ENCODE measurements at places on chromosomes 2 and 18.

DNA sequence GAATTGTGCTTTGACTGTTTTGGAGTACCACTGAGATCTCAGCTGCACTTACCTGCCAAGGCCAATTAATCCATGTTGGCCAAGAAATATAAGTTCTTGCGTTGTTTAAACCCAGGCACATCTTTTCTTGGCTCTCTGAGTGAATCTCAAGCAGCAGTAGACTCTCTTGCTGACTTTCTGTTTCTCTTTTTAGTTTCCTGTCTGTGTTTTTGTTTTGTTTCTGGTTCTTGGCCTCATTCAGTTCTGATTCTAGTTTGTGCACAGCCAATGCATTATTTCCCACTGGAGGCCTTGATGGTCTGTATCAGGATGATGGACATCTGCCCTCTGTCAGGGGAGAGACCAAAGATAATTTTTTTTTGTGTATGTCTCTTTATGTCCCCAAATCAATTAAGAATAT lies 379.4 kb downstream of the CDH2 start:
- DNase-seq, result no peak

- no peak for DNase-seq
These were observed 45.1 kb downstream of the PROC start for GRCh38 chr2:127463155-127463991.

DNA sequence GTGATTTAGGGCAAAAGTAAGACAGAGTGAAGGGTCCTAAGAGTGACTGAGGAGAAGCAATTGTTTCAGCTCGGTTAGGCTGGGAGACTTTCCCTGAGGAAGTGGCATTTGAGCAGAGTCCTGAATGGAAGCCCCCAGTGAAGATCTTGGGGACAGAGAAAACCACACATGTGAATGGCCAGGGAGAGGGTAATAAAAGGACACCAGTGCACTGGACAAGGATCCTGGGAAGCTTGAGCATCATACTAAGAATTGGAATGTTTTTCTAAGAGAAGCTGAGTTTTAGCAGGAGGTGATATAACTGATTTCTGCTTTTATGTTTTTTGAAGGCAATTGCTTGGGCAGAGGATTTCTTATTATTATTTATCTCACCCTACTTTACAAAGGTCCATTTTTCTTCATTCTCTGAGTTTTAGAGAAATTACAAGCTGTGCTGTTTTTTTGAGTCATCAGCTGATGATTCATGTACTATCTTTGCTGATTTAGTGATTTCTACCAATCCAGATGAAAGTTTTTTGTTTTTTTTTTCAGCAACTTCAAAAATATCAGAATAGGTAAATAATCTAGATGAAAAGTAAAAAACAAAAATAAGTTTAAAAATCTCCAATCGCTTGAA lies 43.5 kb downstream of the MFSD6 start:
- no peak for DNase-seq

GRCh38 chr2:48900321-48901014 lies 144.9 kb upstream of the LHCGR start:
- DNase-seq, result no peak

DNA sequence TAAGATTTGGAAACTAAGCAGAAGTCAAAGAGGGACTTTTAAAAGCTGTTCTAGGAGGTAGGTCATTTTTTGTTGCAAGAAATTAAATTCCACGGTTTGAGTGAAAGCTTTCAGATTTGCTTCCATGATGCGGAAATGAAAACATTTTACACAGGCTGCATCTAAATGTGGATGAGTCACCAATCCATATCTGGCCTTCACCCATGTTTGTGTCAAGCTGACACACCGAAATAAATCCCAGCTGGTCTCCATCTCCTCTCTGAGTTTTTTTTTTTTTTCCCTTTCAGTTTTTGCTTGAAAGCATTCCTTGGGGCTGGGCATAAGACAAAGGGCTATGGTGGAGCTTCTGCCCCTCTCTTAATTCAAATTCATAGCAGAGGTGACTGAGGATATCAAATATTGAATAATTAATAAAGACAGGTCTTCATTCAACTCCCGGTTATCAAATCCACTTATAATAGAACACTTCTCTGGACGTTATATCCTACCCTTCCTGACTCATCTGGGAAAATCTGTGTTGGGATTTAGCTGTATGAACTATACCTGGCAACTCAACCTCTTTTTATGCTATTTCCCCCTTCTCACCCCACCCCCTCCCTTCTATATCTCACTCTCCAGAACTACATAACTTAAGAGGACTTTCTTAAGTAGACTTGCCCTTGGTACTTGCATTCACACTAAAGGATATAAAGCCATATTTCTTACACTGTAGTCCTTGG lies 558.3 kb upstream of the GCFC2 start:
- no peak for DNase-seq

DNA sequence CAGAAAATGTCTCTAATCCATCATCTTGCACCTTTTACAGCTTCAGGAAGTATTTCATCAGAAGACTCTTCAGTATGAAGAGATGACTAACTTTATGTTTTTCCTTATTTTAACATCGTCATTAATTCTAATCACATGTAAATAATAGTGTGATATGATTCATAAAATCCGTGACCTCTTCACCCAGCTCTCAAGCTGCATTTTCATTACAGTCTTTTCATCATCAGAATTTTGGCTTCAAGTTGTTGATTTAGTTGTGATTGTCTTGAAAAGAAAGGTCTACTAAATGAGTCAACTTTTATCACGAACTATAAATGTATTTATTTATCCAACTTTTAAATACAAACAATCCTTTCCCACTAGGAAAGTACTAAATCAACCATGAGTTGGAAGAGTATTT lies 410.3 kb downstream of the LRP1B start:
- no peak for DNase-seq

- no peak for DNase-seq
These were observed 4.0 kb downstream of the FAM117B start for GRCh38 chr2:202638721-202639120.

DNA sequence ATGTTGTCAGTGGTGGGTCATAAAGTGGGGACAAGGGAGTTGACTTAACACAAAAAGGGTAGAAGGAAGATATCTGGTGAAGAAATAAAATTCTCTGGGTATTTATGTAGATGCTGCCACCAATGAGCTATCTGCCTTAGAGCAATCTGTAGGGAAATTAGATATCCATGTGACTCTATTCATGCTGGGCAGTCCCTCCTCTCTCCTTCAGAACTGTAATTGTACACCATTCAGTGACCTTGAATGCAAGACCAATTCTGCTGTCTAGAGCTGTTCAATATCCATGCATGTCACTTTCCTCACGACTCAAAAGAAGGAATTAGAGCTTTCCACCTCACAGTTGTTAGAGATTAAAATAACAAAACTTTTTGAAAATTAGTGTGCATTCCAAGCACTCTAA lies 28.6 kb upstream of the TDRD15 start:
- DNase-seq, result no peak

GRCh38 chr18:3455907-3456685 lies 6.1 kb downstream of the TGIF1 start:
- no peak for DNase-seq

DNA sequence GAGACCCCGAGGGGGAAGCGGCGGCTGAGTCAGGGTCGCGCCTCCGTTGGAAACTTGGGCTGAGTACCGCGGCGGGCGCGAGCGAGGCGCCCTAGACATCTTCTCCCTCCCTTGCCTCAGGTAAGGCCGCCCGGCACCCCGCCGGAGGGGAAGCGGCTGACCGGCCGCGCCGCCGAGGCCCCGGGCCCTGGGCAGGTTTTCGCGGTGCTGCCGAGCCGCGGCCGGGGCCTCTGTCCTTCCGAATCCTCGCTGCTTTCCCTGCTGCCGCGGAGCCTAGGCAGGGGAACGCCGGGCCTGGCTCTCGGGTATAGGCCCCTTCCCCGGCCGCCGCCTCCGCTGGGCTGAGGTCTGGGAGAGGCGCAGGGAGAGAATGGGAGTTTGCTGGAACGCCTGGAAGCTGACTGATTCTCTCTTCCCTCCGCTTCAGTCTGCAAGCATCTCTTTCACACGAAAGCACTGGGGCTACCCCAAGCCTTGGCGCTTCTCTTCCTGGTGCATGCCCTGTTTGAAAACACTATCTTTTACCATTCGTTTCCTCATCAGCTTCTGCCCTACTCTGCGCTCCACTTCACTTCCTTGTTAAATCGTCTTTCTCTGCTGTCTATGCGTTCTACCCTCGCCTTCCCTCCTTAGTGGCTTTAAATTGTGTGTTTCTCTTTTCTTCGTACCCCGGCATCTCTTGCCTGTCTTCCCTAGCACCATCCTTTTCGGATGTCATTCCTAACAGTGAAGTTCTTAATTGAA lies 652 bp downstream of the PPM1B start:
- peak; percentile 43 for DNase-seq

DNA sequence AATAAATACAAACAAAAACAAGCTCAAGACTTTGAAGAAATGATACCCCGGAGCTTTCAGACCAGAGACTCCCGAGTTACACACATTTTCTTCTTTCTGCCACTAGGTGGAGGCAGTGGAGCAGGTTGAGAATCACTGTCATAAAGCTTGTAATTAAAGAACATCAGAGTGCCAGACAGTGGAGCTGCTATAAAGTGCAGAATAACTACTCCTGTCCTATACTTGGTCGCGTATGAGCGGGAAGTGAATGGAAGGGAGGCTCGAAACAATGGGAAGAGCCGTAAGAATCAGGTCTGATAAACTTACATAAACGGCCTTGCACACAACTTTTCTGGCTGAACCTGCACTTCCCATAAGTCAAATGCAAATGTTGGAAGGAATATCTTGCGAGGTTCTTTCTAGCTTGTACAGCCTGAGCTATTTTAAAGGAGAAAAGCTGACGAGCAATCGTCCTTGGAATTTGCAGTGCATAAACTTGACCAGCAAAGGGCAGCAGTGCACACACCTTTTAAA lies 189.0 kb downstream of the RPIA start:
- peak; percentile 18 for DNase-seq

- DNase-seq, result no peak
These were observed 132.9 kb downstream of the CDH2 start for GRCh38 chr18:28044036-28044435.

DNA sequence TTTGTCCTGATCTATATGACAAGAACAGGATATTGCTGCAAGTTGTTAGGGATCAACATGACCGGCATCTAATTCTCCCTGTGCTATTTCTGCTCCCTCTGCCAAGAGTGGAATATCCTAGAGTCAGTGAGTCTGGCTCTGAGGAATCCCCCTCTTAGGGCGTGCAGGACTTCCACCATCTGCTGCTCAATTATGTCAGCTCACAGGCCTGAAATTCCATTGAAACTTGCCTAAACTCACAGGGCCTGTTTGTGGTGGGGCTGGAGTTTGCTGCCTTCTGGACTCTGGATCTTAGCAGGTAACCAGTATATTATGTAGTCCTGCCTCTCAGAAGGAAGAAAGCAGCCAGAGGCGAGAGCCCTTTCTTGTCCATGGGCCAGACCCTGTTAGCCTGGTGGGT lies 323.0 kb downstream of the TSN start:
- DNase-seq, result no peak

DNA sequence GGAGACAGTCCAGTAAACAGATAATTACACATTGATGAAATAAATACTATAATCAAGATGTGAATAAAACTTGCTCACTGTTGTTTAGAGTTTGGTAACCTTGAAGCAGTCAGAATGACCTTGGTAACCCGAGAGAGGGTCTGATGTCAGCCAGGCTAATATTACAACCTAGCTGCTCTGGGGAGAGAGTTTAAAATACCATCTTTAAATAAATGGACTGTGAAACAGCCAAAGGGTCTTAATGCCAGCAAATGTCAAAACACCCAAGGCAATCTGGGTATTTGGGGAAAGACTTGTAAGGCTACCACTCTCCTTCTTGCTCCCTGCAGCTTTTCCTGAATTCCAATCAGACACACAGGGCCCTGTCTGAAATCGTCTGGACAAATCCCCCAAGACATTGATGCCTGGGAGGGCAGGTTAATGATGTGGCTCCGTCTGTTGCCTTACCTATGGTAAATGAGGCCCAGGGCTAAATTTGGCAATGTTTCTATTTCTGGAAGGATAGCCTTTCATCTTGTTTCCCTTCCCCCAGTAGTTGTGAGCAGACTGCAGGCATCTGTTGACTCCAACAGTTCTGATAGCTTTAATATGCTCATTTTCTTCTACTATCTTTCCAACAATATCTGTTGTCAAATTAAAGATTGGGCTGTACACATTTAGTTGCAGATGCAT lies 43.0 kb upstream of the ITGB6 start:
- DNase-seq, result no peak

DNA sequence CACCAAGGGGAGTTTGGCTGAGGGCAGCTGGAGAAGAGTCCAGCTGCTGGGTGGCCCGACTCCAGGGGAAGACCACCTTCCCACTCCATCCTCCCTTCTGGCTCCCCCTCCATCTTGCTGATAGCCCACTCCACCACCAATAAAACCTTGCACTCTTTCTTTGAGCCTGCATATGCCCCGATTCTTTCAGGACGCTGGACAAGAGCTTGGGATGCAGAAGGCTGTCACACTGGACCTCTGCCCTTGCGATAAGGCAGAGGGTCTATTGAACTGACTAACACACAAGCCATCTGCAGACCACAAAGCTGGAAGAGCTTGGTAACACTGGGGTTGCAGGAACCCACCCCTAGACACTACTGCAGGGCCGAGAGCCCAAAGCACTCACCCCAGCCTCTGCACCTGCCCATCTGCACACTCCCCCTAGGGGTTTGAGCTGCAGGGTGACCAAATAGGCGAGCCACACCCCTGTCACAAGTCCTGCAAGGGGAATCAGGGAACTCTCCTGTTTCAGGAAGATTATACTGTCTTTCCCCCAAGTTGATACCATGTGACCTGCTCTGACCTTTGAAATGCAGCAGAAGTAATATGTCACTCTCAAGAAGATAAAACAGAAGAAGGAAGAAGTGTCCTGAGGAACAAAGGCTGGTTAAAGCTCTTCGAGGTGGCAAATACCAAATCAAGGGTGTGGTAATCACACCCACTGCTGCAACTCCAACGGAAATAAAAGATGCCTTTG lies 70.5 kb downstream of the SMAD4 start:
- DNase-seq, result no peak

GRCh38 chr2:221818616-221819320 lies 246.7 kb upstream of the EPHA4 start:
- DNase-seq, result no peak

DNA sequence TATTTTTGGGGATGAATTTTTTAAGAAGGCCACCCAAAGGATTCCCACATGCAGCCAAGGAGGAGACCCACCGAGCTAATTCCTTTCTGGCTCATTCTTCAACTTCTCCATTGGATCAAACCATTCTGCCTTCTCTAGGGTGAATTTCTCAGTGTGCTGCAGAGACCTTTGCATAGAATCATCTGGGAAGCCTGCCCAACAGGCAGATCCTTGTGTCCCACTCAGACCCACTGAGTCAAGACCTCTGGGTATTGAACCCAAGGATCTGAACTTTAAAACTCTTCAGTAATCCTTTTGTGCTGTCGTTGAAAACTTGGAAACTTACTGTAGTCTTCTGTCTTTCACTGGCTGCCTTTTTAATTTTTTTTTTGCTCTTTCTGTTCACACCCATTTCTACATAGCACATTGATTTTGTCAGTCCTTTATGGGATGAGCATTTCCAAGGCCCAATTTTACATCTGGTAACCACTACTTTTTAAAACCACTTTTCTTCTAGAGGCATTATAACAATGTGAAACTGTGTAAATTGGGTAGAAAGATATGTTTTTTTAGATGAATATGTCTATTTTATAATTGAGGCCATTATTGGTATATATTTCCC lies 120.2 kb downstream of the TSN start:
- DNase-seq, result no peak

Data from activated naive CD4-positive, alpha-beta T cell treated with anti-CD3 and anti-CD28 coated beads, Interleukin-2, amount 50 U/mL, for 16 hours (primary cell).